ENCODE measurements at places on chromosomes 7 and 10.

DNA sequence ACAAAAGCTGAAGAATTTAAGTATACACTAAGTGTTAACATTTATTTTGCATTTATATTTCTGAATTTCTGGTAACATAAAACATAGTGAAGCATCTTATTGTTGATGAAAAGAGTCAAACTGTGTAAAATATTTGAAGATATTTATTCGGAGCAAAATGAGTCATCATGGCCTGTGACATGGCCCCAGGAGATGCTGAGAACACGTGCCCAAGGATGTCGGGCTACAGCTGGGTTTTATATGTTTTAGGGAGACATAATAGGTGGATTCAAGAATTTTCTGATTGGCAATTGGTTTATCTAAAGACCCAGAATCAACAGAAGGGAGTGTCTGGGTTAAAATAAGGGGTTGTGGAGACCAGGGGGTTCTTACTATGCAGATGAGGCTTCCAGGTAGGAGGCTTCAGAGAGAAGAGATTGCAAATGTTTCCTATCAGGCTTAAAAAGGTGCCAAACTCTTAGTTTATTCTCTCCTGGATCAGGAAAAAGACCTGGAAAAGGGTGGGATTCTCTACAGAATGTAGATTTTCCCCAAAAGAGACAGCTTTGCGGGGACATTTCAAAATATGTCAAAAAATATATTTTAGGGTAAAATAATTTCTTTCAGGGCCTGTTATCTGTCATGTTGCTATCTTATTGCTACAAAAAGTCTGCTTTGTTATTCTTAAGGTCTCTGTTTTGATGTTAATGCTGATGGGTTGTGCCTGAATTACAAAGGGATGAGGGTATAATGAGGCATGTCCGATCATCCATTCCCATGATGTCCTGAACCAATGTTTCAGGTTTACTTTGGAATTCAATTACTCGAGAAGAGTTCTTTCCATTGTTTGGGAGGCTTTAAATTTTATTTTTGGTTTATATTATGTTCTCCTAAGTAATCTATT, 74.5 kb downstream of the VWDE start:
- no peak for DNase-seq

- no peak for DNase-seq
Observed at GRCh38 chr10:14665304-14665703, 109.4 kb downstream of the FAM107B start.

DNA sequence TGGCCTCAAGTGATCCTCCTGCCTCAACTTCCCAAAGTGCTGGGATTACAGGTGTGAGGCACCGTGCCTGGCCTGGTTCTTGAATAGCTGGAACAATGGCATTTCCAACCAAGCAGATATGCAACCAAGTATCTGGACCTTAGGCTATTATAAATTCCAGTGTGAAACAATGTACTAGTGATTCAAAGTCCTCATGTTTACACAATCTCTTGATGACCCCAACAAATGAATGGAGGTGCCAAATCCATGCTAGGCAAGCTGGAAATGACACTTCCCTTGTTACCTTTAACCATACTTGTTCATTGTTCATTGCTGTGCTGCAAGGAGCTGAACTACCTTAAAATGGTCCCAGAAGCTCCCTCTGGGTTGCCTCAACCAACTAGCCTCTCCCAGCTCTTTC, 282.2 kb upstream of the KLF14 start:
- DNase-seq, result no peak

DNA sequence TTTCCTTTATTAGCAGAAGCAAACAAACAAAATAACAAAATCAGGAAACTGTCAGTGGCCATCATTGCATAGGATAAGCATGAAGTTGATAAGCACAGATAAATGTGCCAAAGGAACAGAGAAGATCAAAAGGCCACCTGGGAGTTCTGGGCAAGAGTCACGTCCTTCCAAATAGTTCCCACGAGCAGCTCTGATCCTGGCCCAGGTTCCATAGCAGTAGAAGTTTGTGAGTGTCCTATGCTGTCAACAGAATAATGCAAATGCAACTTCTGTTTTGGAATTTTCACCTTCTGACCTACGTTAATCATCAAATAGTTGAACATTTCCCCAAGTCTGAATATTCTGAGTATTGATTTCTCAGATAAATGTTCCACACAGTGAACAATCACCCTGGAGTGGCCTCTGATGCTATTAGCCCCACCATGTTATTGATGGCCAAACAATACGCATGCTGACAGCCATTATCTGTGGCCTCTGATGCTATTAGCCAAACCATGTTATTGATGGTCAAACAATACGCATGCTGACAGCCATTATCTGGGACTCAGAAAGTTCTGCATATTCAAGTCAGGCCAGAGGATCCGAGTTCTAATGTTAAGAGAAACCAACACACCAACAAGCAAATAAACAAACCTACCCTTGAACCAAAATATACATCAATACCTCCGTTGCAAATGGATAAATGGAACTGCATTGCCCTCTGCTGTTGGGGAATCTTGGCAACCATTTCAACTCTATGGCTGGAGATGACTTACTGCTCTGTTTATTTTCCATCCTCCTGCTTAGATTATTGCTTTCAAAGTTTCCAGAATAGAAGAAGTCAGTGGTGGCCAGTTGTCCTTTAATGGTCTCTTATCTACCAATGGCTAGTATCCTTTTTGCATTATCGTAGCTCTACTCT, 63.3 kb downstream of the MRC1 start:
- no peak for DNase-seq

DNA sequence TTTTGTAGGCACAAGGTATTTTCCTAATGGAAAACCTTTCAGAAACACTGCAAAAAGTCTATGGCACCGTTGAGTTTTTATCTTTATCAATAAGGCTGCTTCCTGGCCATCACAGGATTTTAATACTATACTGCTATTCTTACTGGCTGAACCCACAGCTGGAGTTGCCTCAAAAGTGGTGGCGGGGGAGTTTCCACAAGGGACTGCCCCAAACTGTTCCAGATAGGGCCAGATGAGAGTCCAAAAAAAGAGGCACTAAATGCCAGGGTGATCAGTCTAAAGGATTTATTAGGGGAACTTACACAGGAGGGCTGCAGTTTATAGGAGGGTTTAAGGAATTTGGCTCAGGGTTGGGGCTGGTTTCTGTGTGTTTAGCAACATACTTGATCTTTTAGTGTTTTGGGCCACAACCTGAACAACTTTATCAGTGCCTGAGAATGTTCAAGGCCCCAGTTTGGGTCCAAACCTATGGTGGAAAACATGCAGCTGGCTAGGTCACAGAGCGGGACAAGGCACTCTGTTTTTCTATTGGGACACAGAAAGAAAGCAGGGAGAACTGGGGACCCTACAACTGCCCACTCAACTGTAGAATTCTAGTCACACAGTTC, 41.4 kb downstream of the STAM start:
- DNase-seq, result no peak

Measured in tibial nerve (tissue), 4 donors.